ENCODE measurements at places on chromosomes 3 and 15.

GRCh38 chr3:146077181-146077580 lies 83.8 kb downstream of the PLOD2 start:
- H3K4me3 ChIP-seq, result no peak overlapping the region
- no peaks in the 10 kb centered on the region for H3K4me1 ChIP-seq
- no peak overlapping the region for H3K27ac ChIP-seq
- DNase-seq, result no peak

- no peak overlapping the region for H3K4me3 ChIP-seq
- no peak for DNase-seq
- H3K27me3 ChIP-seq, result peaks cover 36% of the 10 kb centered on the region
- H3K27ac ChIP-seq, result no peak overlapping the region
Measured at GRCh38 chr3:197573048-197573767, 17.4 kb upstream of the BDH1 start.

DNA sequence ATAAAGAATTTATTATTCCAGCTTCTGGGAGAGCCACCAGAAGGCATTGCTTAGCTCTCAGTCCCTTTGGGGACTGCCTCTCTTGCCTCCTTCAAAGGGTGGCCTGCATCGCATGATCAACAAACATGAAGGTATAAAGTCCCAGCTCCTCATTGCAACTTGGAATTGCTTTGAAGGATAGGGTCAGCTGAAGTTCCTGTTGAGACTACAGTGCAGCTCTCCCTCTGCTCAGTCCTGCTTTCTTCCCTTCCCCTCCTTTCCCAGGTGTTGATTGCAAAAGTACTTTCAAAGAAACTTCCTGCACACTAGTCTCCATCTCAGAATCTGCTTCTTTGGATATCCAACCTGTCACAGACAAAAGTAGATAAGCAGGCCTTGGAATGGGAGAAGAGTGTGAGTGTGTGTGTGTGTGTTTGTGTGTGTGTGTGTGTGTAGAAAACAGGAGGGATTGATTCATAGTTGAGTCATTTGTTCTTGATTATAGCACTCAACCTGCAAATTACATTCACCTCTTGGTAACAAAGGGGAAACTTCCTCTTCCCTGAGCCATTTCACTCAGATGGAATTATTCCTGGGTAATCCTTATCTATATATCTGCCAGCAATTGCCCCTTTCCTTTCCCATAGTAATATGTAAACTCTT lies 13.7 kb downstream of the CCR8 start:
- H3K4me3 ChIP-seq, result no peak overlapping the region
- DNase-seq, result no peak
- peaks cover 31% of the 10 kb centered on the region for H3K4me1 ChIP-seq
- no peak overlapping the region for H3K27ac ChIP-seq

- no peak overlapping the region for H3K4me3 ChIP-seq
- no peaks in the 10 kb centered on the region for H3K36me3 ChIP-seq
- no peak for DNase-seq
- H3K4me1 ChIP-seq, result peaks cover 12% of the 10 kb centered on the region
- no peaks in the 10 kb centered on the region for H3K27me3 ChIP-seq
Measured at GRCh38 chr3:177452831-177453450, 255.7 kb upstream of the TBL1XR1 start.
